ENCODE measurements at places on chromosomes 16 and 17.

- no peak for DNase-seq
Observed at GRCh38 chr17:5785867-5786509, 201.7 kb upstream of the NLRP1 start.

- DNase-seq, result no peak
Observed at GRCh38 chr16:62625326-62625725, 589.1 kb upstream of the CDH8 start.

GRCh38 chr17:70251706-70252105 lies 82.4 kb downstream of the KCNJ2 start:
- no peak for DNase-seq

DNA sequence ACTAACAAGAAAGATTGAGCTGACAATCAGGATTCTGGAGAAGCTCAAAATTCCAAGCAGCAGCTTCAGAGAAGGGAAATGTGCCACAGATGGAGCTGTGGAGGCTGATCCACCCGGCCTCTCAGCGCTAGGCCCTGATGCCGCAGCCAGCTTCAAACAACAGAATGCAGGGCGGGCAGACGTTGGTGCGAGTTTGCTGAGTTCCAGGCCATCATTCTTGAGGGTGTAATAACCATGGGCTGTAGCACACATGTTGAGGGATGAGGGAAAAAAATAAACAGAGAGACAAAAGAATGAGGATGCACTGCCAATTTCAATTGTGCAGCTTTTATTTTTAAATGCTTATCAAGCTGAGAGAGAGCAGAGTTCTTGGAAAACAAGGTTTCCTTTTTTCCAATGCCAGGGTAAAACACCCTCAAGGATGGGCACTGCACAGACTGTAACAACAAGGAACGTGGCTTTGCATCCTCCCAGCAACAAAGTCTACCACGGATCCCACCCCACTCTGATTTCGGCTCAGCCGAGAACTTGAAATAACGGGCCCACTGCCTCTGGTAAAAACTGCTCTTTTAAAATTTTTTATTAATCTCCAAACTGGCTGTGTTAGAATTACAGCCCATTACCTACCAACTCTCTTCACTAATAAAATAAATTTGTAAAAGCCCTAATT lies 90.2 kb downstream of the SMG6 start:
- no peak for DNase-seq

GRCh38 chr16:84628226-84628731 lies 10.4 kb upstream of the COTL1 start:
- DNase-seq, result no peak

GRCh38 chr17:8151641-8152111 lies 528 bp downstream of the PER1 start:
- DNase-seq, result no peak

DNA sequence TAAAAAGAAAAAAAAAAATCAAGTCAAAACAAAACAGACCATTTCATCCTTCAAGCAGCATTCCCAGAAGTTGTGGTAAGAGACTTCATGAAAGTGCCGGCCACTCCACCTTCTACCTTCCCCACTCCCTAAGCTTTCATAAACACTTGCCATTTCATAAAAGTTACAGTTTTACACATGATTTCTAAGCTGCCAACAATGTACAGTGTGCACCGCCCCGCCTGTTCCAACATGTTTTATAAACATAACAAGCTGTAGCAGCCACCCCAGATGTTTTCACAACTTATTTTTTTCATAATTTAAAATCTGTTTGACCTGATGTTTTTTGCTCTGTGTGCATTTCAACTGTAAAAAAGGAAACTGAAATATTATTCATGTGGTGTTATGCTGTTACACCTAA lies 608.1 kb downstream of the TOX3 start:
- no peak for DNase-seq

DNA sequence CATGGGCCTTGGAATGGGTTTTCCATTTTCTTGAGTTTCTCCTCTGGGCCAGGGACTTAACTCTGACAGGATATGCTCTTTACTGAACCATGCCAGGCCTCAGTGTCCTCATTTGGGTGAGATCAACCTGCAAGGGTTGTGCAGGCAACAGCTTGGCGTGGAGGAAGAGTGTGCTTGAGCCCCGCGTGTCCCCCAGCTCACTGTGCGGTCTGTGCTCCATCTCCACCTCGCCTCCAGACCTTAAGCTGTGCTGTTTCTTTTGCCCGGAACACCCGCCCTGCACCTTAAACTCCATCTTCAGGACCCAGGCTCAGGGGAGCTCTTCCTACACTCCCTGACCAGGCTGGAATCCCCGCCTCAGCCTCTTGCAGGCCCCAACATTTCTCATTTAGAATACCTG lies 9.7 kb downstream of the RUSF1 start:
- DNase-seq, result no peak

GRCh38 chr17:7704601-7705268 lies at the start of gene EFNB3:
Gene EFNB3 (plus strand): TSS chr17:7705202. CDS start chr17:7705599, 397 bp downstream.
- no peak for DNase-seq

- DNase-seq, result no peak
Observed at GRCh38 chr17:28911411-28912045, 8.6 kb upstream of the DHRS13 start.

GRCh38 chr17:77499699-77500435 lies 359.1 kb downstream of the SEC14L1 start:
- no peak for DNase-seq

DNA sequence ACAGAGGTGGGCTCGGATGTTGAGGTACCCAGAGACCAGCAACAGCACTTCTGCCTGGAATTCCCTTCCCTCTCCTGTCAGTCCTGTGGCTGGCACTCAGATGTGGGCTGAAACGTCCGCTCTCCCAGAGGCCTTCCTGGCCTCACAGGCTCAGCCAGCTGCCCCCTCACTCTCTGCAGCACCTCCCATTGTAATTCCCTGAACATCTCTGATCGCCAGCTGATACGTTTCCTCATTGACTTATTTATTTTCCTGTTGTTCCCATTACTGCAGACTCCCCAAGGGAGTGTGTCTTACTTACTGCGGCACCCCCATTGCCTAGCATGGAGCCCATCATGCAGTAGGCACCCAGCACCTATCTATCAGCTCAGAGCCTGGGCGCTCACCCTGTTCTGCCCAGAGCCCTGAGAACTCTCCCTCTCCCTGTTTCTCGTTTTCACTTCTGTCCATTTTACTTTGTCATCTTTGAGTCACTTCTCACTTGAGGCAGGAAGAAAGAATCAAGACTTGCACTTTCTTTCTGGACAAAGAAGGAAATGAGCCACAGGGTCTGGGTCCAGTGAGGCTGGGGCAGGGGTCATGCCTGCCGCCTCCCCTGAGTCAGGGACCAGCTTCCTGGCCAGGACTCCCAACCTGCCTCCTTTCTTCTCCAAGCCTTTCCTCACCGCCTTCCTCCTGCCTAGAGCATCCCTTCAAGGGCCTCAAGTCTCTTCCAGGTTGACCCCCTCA lies 10.2 kb downstream of the CDH5 start:
- no peak for DNase-seq

GRCh38 chr16:57637424-57637823 lies 9.0 kb downstream of the ADGRG1 start:
- DNase-seq, result no peak

DNA sequence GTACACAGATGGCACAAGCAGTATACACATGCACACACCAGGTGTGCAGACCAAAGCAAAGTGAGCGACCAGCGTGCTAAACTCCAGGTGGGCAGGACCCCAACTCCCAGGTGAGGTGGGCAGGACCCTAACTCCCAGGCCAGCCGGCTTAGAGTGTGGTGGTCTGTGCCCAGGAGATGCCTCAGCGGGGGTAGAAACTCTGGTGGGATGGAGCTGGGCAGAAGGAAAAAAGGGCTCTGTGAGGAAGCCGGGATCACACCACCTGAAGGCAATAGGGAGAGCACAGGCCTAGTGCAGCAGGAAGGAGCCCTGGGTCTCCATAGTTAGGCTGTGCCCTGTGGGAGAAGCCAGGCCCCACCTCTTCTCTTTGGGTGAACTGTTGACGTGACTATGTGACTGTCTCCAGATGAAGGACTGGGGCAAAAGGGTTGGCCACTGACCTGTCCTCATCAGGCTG lies 1.6 kb upstream of the FOXJ1 start:
- no peak for DNase-seq

GRCh38 chr17:79341222-79341780 lies 266.7 kb downstream of the ENGASE start:
- no peak for DNase-seq

- DNase-seq, result no peak
Observed at GRCh38 chr17:51799981-51800380, 358.5 kb downstream of the CA10 start.

DNA sequence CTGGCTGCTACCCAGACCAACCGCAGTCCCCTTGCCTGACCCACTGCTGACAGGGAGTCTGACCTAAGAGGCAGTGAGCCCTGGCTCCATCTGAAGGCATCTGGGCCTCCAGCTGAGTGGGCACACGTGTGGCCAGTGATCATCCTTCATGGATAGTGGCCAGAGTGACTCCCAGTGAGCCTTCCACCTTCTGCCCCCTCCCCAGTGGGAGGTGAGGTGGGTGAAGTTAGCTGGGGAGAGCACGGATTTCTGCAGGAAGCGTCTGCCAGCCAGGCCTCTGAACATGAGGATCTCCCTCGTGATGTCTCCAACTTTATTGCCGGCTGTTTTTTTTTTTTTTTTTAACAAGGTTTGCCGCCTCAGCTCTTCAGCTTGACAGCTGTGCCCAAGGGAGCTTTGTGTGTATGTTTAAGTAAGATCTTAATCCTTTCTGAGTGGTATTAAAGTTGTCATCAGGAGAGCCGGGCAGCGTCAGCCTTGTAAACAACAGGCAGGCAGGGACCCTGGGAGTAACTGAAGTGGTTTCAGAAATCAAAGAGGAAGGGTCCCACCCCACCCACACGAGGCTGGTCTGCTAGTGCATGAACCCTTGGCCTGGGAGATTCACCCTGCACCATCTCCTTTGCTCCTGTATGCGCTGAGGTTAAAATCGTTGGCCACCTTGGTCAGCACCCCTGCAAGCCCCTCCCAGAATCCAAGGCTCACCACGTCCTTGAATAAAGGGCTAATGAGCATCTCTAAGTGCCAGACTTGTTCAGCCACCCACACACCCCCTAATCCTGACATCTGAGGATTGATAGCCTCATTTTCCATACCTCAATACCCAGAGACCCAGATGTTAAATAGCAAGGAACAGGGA lies 33.3 kb downstream of the RHBDL3 start:
- DNase-seq, result no peak

All from activated T-helper 1 cell treated with Interleukin-2 at 50 U/mL for 16 hours (primary cell).